Activated CD4-positive, CD25-positive, alpha-beta regulatory T cell (primary cell): ENCODE measurements at places on chromosomes 5 and 9.

GRCh38 chr9:90523958-90524357, 118.7 kb downstream of the DIRAS2 start:
- no peak for DNase-seq

DNA sequence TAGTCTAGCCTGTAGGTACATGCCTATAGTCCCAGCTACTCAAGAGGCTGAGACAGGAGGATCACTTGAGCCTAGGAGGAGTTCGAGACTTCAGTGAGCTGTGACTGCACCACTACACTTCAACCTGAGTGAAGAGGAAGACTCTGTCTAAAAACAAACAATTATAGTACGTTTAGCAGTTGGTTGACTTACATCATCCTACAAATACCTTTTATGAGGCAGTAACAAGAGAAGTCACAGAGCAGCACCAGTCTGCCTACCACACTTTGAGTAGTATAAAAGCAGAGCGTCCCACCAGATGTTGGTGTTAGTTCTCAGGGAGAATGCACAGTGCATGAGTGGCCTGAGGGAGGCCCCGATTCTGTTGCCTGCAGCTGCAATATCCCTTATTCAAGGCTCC, 16.1 kb downstream of the ZFR start:
- DNase-seq = no peak

- DNase-seq = no peak
Measured at GRCh38 chr9:72193478-72193881, 44.2 kb downstream of the GDA start.

DNA sequence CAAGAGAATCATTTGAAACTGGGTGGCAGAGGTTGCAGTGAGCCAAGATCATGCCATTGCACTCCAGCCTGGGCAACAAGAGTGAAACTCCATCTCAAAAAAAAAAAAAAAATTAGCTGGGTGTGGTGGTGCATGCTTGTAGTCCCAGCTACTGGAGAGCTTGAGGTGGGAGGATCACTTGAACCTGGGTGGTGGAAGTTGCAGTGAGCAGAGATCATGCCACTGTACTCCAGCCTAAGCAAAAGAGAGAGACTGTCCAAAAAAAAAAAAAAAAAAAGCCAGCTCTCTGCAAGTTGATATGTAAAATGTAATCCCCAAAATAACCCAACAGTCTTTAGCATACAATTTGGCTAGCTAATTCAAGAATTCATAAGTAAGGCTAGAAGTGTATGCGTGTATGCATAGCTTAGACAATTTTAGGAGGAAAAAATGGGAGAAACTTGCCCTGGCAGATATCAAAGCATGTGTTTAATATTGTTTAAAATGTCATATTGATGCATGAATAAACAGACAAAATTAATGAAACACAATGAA, 36.3 kb downstream of the C5orf22 start:
- no peak for DNase-seq

DNA sequence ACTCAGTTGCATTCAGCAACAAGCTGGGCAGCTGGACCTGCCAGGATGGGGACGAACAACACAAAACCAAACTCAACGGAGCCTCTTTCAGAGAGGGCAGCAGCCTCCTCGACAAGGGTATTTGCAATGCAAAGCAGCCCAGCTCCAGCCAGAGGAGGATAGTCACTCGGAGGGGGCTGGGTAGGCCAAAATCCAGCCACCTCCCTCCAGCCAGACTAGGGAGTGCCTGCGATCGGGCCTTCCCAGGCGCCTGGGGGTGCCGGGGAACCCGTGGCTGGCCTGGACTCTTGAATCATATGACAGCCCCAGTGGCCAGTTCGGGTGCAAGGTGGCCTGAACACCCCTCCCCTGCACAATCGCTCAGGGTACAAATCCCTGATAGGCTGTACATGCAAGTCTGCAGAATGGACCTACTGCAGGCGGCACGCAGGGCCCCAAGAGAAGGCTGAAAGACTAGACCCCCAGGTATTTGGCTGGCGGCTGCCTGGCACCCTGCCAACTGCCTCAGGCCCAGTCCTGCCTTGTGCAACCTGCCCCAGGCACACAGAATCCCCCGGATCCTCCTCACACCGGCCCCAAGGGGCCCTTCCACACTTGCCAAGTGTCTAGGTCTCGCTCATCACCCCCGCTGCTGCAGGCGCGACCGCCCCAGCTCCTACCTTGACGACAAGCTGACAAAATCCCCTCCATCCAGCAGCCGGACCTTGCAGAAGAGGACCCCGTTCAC, 1.3 kb downstream of the EEIG1 start:
- DNase-seq = no peak

DNA sequence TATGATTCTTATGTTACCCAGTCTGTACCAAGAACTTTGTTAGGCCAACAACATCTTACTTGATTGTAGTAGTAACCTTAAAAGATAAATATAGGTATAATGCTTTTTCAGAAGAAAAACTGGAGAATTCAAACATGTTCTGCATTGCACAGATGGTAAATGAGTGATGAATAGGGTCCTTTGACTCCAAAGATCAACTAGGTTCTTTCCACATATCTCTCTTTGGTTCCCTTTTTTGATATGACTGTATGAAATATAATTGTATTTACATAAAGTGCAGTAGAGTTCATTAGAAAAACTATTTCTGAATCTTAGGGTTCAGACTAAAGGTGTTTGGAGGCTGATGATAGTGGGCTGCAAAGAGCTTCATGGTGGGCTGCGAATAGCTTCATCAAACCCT, 150.5 kb upstream of the CDKN2B start:
- DNase-seq = no peak
